ENCODE measurements at places on chromosomes 2 and 18. TPM values are rescaled to one million over a fixed set of nuclear protein-coding genes. Genes with fewer than 3 reads are reported as not detected.

Gene SPP2
- not detected for total RNA-seq

Gene LYG2
- total RNA-seq, result not detected

Gene CAVIN2
- total RNA-seq, result 75.5 TPM

Gene FAM110C
- total RNA-seq, result 3.7 TPM
